Hematopoietic multipotent progenitor cell treated with erythropoietin and hydrocortisone succinate and interleukin-3 and kit ligand, for 6 days (in vitro differentiated cells): ENCODE measurements at places on chromosomes 12 and 14.
A peak's percentile ranks its signal among the peaks of the same experiment; 100 is the strongest.

GRCh38 chr12:89551747-89552146 is 25.9 kb upstream of the POC1B start:
- DNase-seq, result no peak

DNA sequence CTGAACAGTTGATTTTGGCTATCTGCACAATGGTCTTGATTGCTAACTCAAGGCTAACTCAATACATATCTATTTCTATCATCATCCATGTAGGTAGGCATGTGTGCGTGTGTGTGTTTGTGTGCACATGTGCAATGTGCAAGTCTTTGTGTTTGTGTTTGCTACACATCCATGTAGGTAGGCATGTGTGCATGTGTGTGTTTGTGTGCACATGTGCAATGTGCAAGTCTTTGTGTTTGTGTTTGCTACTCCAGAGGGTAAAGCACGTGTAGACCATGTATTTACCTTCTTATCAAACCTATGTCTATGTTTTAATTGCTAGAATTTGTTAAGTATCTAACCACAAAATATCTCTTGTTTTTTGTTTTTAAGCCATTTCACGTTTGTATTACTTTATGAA is 962.6 kb downstream of the LRFN5 start:
- DNase-seq, result no peak

DNA sequence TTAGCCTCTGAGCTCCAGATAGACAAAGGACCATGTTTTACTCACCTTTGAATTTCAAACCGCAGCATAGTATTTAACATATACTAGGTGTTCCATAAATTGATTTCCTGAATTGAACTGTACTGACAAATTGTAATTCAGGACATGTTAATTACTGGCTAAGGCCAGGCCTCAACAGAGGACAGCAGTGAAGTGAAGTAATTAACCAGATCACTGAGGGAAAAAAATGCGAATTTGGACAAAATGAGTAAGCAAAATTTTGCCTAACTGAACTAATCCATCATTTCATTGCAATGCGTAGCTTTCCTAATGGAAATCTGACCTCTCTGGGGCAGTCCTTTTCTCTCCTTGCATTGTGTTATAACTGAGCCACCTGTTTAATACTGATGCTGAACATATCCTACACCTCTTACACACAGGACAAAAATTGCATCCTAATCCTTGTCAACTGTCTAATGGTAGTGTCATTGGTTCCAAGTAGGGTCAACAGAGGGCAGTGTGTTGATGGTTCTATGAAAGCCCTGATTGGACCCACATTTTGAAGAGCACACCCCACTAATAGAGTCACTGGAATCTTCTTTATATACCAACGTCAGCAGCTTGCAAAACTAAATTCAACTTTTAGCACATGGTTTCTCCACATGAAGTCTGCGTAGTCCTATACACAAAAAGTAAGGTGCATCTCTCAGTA is 148.4 kb downstream of the SLC25A21 start:
- DNase-seq, result peak; percentile 13

DNA sequence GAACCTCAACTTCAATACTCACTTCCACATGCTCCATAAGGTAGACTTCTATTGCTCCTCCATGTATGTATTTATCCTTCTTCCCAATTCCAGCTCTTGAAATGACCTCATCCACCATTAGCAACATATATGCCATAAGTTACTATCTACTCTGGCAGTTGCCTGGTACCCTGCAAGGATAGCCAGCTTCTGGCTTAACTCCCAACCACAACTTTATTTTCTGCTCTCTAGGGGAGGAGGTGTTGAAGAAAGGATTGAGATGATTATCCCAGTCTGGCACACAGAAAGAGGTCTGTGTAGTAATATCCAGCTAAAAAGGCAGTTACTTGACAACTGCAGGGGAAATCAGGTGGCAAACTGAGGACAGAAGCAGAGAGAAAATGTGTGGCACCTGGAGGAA is 71.5 kb upstream of the MDM1 start:
- peak; percentile 86 for DNase-seq

DNA sequence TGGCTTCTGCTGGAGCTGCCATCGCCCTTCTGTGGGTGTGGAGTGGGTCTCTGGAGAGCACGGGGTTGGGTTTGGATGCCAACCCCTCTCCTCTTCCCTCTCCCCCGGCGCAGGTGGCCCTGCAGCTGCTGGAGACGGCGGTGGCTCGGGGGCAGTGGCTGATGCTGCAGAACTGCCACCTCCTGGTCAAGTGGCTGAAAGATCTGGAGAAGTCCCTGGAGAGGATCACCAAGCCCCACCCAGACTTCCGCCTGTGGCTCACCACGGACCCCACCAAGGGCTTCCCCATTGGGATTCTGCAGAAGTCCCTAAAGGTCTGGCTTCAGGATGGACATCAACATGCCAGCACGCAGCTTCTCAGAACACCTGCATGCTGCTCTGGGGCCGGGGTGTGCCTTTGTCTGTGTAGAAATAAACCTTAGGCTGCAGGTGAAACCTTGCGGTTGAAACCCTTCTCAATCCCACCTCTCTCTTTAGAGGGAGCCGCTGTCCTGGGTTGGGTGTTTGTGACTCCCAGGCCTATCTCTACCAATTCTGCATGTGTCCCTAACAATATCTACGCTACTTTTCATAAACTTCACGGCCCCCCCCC is 44.3 kb downstream of the CCDC92 start:
- no peak for DNase-seq

GRCh38 chr14:42802346-42802745 is 1195.7 kb downstream of the LRFN5 start:
- DNase-seq, result no peak

GRCh38 chr12:108833757-108834472 is 23.5 kb downstream of the SSH1 start:
- DNase-seq, result no peak

GRCh38 chr12:94037444-94037843 is 110.9 kb upstream of the PLXNC1 start:
- DNase-seq, result peak; percentile 6

GRCh38 chr12:113845900-113846674 is 120.0 kb downstream of the RBM19 start:
- no peak for DNase-seq

- no peak for DNase-seq
These were observed 2.4 kb downstream of the MYBPC1 start for GRCh38 chr12:101597164-101597563.

DNA sequence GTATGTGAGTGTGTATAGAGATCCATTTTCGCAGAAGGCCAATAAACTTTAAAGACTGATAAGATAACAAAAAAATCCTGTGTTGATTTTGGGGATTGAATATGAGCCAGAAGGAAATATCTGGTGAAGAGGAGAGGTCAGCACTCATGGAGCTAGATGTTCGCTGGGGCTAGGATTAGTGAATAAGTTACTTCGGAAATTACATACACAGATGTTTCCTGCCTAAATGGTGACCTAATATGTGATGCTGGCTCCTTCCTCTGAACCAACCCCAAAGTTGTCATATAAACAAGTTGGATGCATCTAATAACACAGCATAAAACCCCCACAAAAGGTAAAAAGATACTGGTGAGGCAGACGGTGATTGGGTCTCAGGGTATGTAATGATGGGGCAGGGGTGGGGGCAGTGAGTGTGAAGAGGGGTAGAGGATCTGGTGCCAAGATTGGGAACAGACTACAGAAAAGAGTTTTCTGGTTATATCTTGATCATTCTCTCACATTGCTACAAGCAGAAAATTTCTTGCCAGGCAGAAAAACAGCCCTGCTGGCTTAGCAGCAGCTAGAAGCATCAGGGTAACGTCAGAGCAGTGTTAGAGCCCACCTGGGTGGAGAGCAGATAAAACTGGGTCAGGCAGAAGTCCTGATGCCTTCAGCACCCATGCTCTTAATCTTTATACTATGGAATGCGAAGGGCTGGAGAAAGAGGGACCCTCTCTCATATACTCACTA is 140.4 kb upstream of the GZMB start:
- no peak for DNase-seq

GRCh38 chr12:24997970-24998582 is 49.2 kb upstream of the BCAT1 start:
- no peak for DNase-seq

DNA sequence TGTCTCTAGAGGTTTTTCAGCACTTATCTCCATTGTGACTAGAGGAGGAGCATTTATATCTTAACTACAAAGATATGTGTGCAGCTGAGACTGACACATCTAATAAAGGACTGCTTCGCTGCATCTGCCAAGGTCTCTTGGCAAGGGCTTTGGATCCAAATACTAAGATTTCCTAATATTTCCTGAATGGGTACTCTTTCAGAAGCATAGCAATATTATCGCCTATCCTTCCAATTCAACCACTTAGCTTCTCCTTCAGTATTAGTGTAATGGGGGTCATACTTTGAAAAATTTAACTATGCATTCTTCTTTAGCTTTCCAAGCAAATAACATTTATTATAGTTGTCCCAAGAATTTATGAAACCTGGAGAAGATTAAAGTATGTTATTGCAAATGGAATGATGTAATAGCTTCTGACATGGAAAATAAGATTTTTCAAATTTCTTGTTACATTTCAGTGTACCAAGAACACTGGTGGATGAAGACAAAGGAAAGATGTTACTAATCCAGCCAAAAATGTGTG is 243.0 kb upstream of the PDE3A start:
- DNase-seq, result no peak

DNA sequence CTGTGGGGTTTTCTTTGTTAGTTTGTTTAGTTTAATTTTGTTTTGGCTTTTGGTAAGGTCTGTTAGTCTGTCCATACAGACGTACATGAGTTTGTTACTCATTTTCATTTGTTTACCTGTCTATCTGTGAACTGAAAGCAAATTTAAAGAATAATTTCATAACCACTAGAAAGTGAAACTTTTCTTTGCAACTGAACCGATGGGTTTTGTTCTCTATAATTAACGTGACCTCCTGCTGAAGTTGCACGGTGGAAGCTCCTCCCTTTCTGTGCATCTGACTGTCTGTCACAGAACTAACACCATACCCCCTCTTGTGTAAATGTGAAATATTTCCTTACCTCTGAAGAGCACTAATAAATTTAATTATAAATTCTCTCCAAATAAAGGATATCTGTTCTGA is 595.5 kb downstream of the GALC start:
- no peak for DNase-seq

- no peak for DNase-seq
These were observed 72.9 kb upstream of the DYNC1H1 start for GRCh38 chr14:101891471-101891870.

DNA sequence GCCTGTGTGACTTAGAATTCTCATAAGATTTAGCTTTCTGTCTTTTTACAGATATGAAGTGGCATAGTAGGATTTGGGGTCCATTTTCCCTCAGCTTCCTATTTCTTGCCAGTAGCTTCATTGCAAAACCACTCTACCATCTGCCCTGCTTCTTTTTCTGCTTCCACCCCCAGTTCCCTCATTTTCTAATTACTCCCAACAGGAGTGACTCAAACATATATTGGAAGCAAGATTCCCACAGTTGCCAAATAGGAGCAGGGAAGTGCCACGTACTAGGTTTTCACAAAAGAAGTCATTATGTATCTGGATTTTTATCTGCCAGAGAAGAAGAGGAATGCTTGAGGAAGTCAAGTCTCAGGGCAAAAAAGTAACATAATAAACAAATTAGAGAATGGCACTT is 64.1 kb downstream of the ANO4 start:
- no peak for DNase-seq

- no peak for DNase-seq
These were observed 261.4 kb upstream of the NPAS3 start for GRCh38 chr14:32677129-32677780.

GRCh38 chr12:49567302-49567610 is 686 bp downstream of the MCRS1 start:
- peak; percentile 40 for DNase-seq

- DNase-seq, result no peak
These were observed 52.6 kb downstream of the GALNT16 start for GRCh38 chr14:69312608-69313007.

DNA sequence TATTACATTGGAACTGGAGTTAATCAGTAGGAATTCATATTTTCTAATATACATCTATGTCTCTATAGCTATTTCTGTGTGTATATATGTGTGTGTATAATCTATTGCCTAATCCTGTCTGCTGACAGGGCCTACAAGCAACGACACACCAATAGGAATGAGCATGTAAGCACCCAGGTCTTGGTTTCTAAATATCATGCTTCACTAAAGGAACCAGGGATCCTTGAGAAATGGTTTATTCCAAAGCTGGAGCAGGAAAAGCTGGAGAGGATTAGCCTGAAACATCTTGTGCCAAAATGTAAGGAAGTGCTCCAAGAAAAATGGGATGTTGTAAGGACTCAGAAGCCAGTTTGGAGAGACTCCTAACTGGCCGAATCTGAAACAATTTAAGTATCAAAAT is 29.3 kb upstream of the LGALS3 start:
- DNase-seq, result no peak

GRCh38 chr14:38481952-38482678 is 226.2 kb upstream of the CLEC14A start:
- DNase-seq, result no peak

DNA sequence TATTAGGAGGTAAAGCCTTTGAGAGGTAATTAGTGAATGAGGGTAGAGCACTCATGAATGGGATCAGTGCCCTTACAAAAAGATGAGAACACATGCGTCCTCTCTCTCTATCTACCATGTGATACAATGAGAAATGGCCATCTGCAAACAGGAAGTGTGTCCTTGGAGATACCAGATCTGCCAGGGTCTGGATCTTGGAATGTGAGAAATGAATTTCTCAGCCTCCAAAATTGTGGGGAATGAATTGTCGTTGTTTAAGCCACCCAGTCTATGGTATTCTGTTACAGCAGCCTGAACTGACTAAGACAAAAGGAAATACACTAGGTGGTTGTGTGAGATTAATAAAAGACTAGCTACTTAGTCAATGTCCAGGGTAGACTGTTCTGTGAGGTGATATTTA is 366.6 kb downstream of the NELL2 start:
- no peak for DNase-seq

DNA sequence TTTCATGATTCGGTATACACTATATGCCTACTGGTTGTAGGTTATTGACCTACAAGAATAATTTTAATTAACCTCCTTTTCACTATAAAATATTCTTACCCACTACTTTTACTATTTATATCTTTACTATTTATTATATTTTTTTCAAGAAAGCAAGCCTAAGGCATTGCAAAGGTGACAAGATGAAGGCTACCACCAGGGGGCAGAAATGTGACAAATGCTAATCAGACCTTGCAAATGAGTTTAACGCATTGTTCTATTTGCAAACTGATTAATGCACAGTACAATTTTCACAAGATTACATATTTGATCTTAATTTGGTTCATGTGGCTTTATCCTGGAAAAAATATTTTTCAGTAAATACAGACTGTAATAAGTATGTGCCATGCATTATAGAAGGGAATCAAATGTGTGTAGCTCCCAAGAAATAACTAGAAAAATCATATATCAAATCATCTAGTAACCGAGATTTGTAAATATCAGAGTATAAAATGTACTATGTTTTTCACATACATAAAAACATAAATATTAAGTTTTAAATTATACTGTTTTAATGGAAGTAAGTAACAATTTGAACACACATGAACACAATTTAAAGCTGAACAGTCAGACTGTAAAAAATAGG is 107.0 kb downstream of the ADAMTS20 start:
- peak; percentile 82 for DNase-seq

GRCh38 chr12:124604264-124604680 is 36.9 kb upstream of the NCOR2 start:
- DNase-seq, result no peak

- no peak for DNase-seq
These were observed 47.0 kb upstream of the OR6J1 start for GRCh38 chr14:22691171-22691570.
